Stimulated activated CD4-positive, alpha-beta T cell treated with anti-CD3 and anti-CD28 coated beads, Interleukin-12 subunit alpha, Interleukin-12 subunit beta, amount 100 ng/mL, for 24 hours (primary cell): ENCODE measurements at places on chromosomes 6 and 20.

DNA sequence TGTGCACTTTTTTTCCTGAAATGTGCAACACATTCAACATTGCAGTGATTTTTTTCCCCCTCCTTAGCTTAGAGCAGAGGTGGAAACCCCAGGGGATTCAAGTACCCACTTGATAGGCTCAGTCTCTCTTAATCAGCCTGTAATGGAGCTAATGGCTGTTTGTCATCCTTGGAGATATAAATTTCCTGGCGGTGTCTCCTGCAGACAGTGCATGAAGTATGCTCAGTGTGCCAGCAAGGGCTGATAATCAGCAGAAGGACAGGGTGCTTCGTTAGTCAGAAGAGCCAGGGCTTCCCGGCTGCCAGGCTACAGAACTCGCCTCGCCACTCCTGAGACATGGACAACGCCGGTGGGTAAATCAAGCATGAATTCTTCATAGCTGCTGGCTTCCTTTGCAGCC is 69.8 kb upstream of the PHACTR2 start:
- no peak for DNase-seq

- no peak for DNase-seq
Observed at GRCh38 chr6:81553216-81553615, 199.3 kb downstream of the TENT5A start.

GRCh38 chr6:31765910-31766794 is 3.7 kb downstream of the SAPCD1 start:
- DNase-seq: no peak

GRCh38 chr20:61765081-61765870 is 300.4 kb downstream of the TAF4 start:
- DNase-seq: no peak

- DNase-seq: no peak
Observed at GRCh38 chr6:135030056-135030473, 24.6 kb downstream of the HBS1L start.

- no peak for DNase-seq
Observed at GRCh38 chr6:16163066-16163465, 34.2 kb downstream of the MYLIP start.

DNA sequence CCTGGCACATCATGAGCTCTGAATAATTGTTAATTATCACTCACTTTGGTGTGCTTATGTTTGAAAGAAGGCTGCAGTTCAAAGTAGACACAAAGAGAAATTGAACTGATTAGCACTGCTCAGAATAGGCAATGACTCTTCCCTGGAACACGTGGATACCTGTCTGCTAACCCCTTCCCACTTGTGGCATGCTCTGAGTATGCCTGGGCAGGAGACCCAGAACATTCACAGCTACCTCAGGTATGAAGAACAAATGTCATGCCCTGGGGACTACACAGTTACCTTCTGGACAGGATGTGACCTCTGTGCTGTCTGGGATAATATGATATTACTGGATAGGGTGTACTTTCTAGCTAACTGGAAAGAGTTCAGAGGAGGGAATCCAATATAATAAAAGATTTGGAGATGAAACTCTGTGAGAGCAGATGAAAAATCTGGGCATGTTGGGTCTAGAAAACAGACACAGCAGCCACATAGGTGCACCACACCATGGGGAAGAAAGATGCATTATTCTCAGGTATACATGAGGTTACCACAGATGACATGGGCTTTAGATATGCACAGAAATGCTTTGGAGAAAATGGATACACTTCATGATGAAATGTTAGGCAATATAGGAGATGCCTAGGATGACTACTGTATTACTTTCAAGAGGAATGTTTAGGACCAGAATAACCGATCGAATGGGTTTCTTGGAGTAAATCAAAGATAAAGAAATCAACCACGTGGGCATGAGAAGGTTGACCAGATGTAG is 324.2 kb upstream of the PREP start:
- no peak for DNase-seq

GRCh38 chr6:70651326-70651905 is 16.3 kb upstream of the SMAP1 start:
- DNase-seq: no peak

DNA sequence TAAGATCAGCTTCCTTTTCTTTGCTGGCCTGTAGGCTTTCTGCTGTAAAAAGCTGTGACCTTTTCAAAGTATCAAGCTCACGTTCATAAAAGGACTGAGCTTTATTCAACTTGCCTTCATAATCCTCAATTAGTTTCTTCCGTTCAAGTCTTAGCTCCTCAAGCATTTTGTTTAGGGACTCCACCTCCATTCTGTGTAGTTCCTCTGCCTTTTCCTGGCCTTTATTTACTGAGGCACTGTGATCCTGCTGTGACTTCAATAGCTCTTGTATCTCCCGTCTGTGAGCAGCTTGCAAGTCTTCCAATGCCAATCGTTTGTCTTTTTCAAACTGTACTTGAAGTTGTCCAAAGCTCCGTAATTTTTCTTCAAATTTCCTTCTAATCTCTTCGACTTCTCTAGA is 54.4 kb downstream of the FAM184A start:
- no peak for DNase-seq

GRCh38 chr6:13461805-13462204 is 25.6 kb downstream of the GFOD1 start:
- DNase-seq: no peak
